ENCODE measurements at places on chromosomes 12 and 14.

DNA sequence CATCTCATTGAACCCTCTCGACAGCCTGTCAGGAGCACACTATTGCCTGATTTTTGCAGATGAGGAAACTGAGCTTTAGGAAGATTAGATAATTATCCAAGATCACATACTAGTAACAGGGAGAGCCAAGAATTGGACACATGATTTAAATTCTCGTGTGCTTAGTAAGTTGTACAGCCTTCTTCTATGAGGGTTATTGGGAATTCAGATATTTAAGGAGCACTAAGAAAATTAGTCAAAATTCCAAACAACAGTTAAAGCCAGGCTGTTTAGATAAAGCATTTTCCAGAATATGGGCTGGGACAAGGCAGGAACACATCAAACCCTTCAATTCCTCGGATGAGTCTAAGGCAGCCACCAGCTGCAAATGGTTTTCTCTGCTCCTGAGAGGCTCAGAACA lies 148.8 kb downstream of the TMEM30B start:
- no peak for DNase-seq

DNA sequence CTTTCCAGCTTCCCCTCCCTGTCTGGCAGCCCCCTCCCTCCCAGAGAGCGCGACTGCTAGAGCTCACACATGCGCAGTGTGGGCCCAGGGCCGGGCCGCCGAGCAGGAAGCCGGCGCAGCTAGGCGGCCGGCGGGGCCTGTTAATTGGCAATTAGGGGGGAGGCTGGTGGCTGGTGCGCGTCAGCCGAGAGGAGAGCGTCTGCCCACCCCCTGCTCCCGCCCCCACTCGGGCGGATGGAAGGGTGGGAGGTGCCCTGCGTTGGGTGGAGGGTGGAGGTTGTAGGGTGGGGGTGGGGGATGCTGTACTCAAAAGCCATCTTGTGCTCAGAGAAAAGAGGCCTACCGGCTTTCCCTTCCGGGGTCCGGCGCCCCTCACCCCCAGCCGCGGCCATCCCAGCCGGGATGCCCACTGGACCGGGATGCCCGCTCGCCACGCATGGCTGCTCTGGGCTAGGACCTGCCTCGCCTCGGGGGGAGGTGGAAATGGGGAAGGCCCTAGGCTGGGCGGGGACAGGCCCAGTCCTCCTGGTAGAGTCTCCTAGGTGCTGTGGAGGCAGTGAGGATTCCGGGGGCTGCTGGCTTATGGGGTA lies 9.2 kb downstream of the HOXC8 start:
- DNase-seq: peak; percentile 92

- DNase-seq: no peak
These were observed 1023.0 kb upstream of the ATXN7L3B start for GRCh38 chr12:73514672-73515071.

DNA sequence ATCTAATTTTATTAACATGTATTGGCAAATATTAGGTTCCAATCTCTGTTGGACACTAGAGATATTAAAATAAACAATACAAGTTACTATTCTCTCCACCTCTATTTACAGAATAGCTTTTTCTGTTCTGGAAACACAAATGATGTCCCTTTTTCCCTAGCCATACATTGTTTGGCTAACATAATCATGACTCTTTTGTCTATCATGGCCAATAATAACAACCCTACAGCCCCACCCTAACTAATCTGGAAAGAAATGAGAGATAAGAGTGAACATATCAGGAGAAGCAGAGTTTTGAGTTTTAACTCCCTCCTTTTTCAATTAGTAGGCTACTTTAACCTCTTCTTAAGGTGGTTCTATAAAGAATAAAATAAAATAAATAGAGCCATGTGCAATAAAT lies 40.2 kb downstream of the RASSF9 start:
- no peak for DNase-seq

Measured in KBM-7 (cell line).